ENCODE measurements at places on chromosomes 16 and 17.
A peak's percentile ranks its signal among the peaks of the same experiment; 100 is the strongest.

DNA sequence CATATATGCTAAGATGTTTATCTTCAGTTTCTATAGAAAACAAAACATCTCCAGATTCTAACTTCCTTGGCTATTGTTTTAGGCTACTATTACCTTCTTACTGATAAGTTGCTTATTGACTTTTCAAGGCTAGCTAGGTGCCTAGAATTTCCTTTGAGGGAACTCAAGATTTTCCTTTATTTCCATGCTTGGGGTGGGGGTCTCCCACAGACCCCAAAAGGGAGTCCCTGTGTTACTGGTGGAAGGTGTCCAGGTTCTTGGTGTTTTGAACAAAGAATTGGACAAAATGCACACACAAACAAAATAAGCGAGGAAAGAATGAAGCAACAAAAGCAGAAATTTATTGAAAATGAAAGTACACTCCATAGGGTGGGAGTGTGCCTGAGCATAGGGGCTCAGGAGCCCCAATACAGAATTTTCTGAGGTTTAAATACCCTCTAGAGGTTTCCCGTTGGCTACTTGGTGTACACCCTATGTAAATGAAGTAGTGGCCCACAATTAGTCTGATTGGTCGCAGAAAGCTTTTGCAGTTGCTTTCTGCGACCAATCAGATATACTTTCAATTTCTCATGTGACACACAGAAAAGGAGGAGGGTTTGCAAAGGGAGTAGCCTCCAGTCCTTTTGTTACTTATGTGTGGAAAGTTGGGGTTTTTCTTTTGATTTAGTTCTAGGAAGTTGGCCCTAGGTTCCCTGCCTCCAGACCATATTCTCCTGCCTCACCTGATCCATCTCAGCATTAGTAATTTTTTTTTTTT, 67.5 kb downstream of the MARF1 start:
- DNase-seq: no peak

DNA sequence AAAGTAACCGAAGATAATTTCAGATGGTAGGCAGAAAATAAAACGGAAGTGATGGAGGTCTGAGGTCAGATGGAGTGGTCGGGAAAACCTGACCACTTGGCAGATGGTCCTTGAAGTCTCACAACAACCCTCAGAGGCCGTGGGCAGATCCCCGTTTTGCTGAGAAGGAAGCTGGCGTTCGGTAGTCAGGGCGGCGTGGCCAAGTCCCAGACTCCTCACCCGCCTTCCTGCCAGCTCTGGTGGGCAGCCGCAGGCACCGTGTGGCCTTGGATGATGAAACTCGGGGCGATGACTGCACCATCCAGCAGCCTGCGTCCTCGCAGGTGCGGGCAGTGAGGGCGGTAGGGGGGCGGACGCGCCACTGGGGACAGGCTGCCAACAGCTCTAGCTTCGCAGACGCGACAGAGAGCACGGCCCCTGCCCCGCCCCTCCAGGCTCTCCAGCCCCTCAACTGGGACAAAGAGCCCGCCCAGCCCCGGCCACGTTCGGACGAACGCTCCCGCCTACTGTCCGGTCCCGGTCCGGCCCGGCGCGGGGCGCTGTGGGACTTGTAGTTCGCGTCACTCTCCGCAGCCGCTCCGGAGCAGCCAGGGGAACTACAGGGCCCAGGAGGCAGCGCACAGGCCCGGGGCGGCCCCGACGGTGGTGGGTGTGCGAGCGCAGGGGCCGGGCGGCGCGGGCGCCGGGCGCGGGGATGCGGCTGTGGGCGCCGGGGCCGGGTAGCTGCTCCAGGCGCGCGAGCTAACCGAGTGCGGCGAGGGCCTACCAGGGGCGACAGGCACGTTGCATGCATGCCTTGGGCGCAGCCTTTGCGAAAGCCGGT, at the start of gene GPT2:
TSS of gene GPT2 (plus strand) at position 673 of the 823 bp plus-strand sequence. CDS start 354 bp downstream, outside the sequence.
- DNase-seq: peak; percentile 96

- DNase-seq: no peak
Observed at GRCh38 chr17:49327835-49328784, 33.9 kb downstream of the ZNF652 start.

- no peak for DNase-seq
Observed at GRCh38 chr17:74206332-74206818, 2.9 kb downstream of the RPL38 start.

GRCh38 chr16:582614-583331, 7.1 kb upstream of the RAB40C start:
- no peak for DNase-seq

DNA sequence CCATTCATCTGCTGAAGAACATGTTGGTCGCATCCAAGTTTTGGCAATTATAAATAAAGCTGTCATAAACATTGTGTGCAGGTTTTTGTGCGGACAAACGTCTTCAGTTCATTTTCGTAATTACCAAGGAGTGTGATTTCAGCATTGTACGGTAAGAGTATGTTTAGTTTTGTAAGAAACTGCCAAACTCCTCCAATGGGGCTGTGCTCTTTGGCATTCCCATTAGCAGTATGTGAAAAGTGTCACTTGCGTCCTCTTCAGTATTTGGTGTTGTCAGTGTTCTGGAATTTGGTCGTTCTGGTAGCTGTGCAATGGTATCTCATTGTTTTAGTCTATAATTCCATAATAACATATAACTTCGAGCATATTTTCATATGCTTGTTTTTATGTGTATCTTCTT, 120.9 kb downstream of the BCAS3 start:
- DNase-seq: no peak

GRCh38 chr16:1474796-1475551, at the start of gene CLCN7:
TSS of gene CLCN7 (minus strand) at chr16:1475028. CDS start at chr16:1474974, 54 bp downstream.
- peak; percentile 78 for DNase-seq

DNA sequence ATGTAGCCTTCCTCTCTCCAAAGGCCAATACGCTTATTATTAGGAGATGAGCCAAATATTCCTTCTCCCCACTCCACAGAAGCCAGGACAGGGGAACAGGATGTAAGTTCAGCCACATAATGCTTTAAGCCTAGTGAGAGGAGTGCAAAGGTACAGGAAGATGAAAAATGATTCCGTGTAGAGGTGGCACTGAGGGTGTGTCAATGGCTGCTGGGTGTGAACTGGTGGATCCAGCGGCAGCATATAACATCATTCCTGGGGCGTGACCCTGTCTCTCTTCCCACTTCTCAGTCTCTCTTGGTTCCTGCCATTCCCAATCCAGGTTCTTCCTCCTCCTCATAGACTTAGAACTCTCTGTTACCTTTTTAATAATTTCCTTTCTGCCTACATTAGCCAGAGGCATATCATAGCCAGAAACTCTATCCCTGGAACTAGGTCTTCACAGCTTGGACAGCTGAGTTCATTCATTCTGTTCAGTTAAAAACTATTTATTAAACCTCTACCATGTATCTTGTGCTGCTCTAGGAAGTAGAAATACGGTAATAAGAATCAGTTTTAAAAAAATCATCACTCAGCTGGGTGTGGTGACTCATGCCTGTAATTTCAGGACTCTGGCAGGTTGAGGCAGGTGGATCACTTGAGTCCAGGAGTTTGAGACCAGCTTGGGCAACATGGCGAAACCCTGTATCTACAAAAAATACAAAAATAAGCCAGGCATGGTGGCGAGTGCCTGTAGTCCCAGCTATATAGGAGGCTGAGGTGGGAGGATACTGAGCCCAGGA, 58.0 kb upstream of the FAM20A start:
- no peak for DNase-seq

GRCh38 chr17:45584092-45585036, 93.8 kb upstream of the PLEKHM1 start:
- DNase-seq: peak; percentile 32

DNA sequence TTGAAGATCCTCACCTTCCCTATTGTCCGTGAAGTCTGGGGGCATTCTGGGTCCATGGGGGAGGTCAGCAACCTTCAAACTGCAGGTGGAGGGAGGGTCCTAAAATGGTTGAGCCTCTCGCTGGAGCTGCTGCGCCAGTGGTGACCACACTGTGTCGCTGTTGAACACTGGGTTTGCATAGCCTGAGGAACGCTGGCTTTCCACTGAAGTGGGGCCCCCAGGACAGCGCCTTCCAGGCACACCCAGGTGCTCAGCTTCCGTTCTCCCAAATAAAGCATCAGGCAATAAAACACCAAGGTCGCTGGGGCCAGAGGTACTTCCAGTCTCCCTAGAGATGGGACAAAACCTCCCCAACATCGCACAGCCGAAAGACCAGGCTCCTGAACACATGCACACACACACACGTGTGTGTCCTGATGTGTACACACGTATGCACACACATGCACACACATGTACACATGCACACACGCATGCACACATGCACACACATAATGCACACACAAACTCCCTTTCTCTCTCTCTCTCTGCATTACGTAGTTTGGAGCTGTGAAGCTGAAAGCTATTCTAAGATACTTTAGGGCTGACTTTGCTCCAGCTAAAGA, 120.6 kb downstream of the IRF8 start:
- no peak for DNase-seq

DNA sequence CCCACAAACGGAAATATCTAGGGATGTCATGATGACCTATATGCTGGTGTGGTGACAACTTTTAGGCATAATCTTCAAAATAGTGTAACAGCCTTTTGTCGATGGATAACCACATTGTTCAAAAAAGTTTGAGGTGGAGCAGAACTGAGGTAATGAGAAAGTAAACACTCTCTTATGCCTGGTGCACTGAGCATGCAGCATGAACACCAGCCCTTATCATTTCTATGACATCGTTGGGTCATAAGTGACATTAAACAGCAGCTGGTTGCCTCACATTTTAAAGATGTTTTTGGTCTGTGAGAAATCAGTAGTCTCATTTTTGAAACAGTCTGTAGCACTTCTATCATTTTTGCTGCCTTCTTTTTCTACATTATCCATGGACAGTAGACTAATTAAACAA, 1.8 kb downstream of the KRT23 start:
- no peak for DNase-seq

DNA sequence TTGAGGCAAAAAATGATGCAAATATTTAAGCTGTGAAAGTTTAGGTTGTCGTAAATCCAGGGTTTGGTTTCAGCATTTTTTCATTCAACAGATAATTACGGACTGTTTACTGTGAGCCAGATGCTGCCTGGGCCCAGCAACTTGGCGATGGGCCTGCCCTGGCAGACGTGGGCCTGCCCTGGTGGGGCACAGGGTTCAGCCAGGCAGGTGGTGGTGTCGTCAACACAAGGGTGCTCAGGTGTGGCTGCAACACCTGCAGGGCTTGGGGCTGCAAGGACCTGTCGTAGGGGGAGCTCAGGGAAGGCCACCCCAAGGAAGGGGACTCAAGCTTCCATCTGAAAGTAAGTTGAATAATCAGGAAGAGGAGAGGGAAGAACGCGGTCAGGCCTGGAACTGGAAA, 15.1 kb downstream of the ZC3H18 start:
- DNase-seq: no peak

GRCh38 chr17:58985367-58985766, 121.3 kb downstream of the TRIM37 start:
- no peak for DNase-seq

GRCh38 chr17:82021107-82021899, 1.4 kb downstream of the CENPX start:
- DNase-seq: peak; percentile 64

- no peak for DNase-seq
Observed at GRCh38 chr16:9378876-9379275, 287.4 kb downstream of the HAPSTR1 start.

GRCh38 chr17:75525806-75526554, 483 bp downstream of the LLGL2 start:
- DNase-seq: no peak
